ENCODE measurements at places on chromosomes 4 and X.

GRCh38 chrX:13898083-13898482 is 81.2 kb upstream of the GPM6B start:
- DNase-seq: peak; percentile 41

DNA sequence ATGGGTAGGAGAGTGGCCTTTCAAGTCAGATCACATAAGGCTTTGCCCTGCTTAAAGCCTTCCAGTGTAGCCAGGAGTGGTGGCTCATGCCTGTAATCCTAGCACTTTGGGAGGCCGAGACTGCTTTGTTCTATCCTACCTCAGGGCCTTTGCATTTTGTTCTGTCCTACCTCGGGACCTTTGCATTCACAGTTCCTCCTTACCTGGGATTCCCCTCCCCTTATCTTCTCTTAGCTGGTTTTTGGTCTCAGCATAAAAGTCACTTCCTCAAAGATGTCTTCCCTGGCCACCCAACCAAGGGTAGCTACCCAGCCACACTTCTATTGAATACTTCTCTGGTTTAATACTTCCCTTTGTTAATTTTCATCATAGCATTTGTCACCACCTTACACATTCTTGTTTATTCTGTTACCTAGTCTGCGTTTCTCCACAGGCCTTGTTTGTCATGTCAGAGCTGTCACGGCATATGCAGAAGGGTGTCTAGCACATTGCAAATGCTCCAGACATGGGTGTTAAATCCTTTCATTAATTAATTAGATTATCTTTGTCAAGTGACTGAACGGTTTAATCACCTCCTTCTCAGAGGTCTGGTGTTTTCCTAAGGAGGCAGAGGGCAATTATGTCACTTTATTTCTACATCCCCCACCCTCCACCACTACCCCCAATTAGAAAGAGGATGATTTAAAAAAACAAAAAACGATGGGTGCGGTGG is 11.3 kb upstream of the SETD7 start:
- DNase-seq: no peak

- DNase-seq: no peak
Measured at GRCh38 chrX:134006484-134007161, 21.2 kb upstream of the GPC3 start.

DNA sequence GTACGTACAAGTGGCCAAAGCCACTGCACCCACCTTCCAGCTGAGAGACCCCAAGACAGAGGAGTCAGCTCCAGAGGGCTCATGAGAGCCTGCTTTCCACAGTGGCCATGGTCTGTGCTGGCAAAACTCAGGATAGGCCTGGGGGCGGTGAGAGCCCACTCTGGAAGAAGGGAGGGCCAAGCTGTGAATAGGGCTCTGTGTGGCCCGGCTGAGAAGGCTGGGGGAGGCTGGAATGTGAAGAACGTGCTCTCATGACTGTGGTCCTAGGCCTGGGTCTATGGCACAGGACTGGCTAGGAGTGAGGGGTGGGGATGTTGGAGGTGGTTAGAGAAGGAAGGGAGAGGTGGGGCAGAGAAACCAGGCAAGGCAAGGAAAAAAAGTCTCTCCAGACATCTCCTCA is 13.3 kb downstream of the STARD8 start:
- DNase-seq: no peak

GRCh38 chrX:7190157-7190556 is 42.2 kb upstream of the PUDP start:
- no peak for DNase-seq

DNA sequence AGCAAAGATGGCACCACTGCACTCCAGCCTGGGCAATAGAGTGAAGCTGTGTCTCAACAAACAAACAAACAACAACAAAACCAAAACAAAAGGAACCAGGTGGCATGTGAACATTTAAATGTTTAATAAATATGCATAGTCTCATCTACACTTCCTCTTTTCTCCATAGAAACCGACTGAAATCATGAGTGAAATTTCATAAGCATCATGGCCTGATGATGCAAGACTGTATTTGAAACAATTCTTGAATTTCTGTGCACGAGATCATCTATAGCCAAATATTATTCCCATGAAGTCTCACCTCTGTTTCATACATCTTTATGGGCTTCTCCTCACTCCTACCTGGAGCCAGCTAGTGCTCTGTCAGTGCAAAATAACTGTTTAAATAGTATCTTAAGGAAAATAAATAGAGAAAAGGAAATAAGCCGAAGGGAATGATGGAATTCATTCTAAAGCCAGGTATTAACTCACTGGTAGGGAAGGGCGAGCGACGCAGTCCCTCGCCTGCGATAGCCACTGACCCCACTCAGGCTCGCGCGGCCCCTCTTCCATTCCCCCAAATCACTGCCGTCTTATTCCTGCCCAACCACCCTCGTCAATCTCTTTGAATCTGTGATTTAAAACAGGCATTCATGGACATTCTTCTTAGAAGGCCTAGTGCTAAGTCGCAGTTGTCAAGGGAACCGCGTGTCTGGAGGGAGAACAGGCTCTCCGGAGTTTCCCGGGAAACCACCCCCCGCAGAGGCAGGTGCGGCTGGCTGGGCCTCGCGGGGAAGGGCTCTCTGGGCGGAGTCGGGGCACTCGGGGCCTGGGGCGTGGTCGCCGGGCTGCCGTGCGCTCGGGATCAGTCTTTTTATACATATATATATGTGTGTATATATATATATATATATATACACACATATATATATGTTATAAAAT is 52.4 kb upstream of the TRIM2 start:
- peak; percentile 19 for DNase-seq

GRCh38 chrX:107713203-107713542 is 62.4 kb downstream of the TSC22D3 start:
- DNase-seq: no peak

DNA sequence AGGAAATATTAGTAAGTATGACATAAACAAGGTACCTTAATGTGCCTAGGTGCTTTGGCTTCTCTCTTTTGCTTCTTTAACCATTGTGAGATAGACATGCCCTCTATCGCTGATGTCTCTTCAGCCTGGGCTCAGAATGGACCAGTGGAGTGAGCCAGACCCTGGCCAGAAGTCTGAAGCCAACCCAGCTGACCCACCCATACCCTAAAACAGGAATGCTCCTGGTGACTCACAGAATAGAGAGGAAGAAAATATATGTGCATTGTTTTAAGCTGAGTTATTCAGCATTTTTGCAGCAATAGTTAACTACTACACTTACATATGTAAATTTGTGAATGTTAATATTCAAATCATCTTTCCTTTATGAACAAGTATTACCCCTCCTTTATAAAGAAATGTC is 167.5 kb upstream of the PCDH10 start:
- no peak for DNase-seq

GRCh38 chr4:15182600-15183220 is 180.4 kb downstream of the CPEB2 start:
- DNase-seq: peak; percentile 45

DNA sequence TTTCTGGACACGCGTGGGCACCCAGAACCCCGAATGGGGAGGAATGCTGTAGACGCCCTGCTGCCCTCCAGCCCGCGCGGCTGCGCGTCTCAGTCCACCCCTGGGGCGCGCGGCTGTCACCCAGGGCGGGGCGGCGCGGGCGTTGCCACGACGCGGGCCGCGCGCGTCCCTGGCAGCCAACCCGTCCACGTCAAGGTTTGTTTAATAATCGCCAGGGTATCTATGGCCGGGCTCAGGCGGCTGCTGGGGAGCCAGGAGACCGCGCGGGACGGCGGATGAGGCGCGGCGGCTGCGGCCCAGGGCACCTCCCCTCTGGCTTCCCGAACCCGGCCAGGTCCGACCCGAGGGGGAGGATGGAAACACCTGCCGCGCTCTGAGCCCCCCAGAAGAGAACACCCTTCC is at the start of gene SPATA18:
Gene SPATA18, plus strand, starts transcription at position 92 of the 402 bp plus-strand sequence. CDS start 401 bp downstream, outside the sequence.
- DNase-seq: peak; percentile 41

- no peak for DNase-seq
Measured at GRCh38 chrX:30489323-30489722, 88.2 kb downstream of the TASL start.

DNA sequence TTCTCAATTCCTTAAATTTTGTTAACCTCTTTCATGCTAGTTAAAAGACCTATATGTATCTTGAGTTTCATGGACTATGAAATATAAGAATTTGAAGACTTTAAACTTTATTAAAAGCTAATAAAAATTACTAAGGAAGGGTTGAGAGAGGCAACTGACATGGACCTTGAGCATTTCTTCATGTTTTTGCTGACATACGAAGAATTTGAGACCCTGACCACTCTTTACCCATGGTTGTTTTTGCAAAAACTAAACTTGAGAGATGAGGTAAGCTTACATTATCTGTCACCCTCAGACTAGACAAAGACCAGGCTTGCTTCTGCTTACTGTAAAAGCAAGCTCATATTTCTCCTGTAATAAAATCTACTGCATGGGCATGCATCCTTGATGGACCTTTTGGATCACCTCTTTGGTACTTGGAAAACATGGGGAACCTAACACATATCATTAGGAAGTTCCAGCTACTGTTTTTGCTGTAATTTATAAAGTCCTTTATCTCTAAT is 338.2 kb upstream of the PABPC4L start:
- DNase-seq: no peak

DNA sequence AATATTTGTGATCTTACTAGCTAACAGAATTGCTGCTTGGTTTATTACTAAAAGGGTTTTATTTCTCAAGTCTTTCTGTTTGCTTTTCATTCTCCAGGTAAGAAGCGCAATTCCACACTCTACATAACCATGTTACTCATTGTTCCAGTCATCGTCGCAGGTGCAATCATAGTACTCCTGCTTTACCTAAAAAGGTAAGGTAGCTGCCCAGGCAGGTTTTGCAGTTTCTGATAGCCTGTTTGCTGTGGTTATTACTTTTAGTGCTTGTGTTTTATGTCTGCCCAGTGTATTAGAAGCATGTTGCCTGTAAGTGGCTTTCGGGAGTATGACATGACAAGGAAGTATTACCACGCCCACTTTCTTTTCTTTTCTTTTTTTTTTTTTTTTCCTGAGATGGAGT is 46.4 kb downstream of the IL13RA1 start:
- DNase-seq: peak; percentile 88

GRCh38 chrX:152897222-152898131 is at the start of gene ZNF185:
TSS of gene ZNF185 (plus strand) at chrX:152898067. CDS start at chrX:152914490, 16,423 bp downstream.
- DNase-seq: no peak

DNA sequence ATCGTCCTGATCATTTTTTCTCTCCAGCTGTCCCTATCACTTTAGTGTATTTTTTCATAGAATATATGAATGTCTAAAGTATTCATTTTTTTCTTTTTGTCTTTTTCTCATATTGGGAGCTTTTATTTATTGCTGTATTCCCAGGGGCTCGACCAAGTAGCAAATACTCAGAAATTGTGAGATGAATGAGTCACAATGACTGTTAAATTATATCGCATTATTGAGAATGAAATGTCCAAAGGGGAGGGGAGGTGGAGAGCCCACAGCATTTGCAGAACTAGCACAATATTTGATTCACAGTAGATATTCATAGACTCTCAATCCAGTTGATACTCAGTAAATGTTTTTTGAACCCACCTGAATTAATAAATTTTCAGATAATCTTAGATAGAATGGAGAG is 543.6 kb upstream of the FAM241A start:
- DNase-seq: no peak

- DNase-seq: no peak
Measured at GRCh38 chr4:68147079-68147478, 17.4 kb upstream of the TMPRSS11F start.

GRCh38 chrX:66008328-66008970 is 31.4 kb downstream of the VSIG4 start:
- no peak for DNase-seq

DNA sequence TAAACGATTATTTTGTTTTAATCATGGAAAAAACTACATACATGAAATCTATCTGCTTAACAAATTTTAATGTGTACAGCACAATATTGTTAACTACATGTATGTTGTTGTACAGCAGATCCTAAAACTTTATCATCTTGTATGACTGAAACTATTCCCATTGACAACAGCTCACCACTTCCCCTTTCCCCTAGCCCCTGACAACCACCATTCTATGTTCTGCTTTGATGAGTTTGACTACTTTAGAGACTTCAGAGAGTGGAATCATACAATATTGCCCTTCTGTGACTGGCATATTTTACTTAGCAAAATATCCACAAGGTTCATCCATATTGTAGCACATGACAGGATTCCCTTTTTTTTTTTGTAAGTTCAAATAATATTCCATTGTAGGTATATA is 185.9 kb downstream of the CFAP299 start:
- DNase-seq: no peak

DNA sequence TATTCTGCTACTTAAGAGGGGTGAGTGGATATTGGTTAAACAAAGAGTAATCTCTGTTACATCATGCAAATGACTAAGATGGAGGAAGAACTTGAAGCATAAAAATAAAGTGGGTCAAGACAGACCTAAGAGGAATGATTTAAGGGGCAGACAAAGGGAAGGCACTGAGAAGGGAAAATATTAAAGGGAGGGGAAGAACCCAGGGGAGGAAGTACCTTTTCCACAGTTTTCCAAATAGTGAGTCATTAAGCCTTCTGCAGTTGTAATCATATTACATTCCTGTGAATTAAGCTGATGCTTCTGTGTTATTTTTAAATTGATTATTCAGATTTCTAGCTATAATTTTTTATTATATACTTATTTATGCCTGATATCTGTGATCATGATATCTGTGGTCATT is 253.3 kb downstream of the CENPC start:
- no peak for DNase-seq

GRCh38 chr4:137819964-137820383 is 287.7 kb upstream of the PCDH18 start:
- DNase-seq: peak; percentile 57

DNA sequence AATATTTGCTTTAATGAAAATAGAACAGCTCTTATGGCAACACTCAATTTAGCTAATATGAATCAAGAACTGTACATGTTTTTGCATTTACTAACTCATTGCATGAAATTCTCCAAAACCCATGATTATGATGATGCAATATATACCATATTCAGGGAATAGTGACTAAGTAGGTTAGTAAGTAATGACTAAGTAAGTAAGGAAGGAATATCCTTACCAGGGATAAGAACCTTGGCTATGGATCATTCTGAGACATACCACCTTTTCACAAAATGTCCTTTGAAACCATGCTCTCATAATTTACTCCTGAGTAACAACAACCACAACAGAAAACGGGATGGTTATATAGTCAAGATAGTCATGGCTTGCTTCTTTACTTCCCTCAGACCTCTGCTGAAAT is 1513.0 kb downstream of the STIM2 start:
- DNase-seq: peak; percentile 81

DNA sequence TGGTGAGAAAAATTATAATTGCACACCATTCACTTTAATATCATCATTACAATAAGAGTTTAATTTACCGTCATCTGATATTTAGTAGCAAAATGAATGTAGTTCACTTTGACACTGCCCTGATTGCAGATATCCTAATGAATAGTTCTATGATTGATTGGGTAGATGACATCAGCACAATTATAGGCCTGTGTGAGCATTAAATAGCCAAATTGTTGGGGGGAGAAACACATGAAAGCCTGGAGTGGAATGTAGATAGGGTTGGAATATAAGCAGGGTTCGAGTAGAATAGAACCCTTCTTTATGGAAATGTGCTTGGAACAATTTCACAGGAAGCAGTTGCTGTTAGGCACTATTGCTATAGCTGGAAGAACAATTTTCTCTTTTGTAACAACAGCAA is 1526.2 kb downstream of the RPA4 start:
- no peak for DNase-seq

All from mammary epithelial cell (primary cell).